ENCODE measurements at places on chromosomes 5 and 9.

- no peak for DNase-seq
These were observed 9.6 kb downstream of the NCS1 start for GRCh38 chr9:130181678-130182380.

DNA sequence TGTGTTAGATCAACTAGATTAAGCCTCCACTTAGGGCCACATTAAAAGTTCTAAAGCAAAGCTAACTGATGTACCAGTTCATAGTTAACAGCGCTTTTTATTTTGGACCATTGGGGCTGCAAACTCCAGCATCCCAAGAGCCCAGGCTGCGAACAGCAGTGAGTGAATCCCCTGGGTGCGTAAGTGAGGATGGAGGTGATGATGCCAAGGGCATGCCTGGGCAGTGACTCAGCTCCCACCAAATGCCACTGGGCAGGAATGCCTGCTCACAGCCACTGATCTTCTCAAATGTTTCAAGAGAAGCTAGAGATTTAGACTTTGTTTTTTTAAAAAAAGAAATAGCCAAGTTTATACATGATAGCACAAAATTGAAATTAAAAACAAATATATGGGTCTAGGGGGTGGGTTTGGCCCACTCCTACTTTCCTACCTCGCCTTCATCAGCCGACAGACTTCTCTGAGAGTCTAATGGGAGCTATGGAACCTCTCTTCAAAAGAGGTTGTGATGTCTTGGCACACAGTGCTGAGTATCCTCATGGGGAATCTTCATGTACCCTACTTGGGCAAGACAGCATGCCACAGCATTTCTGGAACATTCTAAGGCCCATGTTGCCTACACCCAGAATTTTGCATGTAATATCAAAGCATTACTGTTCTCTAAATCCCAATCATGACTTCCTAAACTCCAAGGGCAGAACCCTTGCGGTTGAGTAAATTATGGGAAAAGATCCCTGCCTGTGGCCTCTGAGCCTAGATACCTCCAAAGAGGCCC is 398.1 kb downstream of the EBF1 start:
- no peak for DNase-seq

DNA sequence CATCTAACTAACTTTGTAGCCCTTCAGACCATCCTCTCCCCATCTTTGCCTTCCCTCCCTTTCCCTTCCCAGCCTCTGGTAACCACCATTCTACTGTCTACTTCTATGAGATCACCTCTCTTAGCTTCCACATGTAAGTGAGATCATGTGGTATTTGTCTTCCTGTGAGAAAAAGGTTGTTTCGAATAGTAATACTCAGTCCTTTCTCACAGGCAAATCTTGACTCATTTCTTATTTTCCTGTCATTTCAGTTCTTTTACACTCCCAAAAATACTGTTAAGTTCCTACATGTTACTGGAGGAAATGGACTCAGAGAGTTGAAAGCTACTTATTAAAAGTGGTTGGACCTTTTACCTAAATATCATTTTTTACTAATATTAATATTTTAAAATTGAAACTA is 82.1 kb downstream of the SLF1 start:
- no peak for DNase-seq

DNA sequence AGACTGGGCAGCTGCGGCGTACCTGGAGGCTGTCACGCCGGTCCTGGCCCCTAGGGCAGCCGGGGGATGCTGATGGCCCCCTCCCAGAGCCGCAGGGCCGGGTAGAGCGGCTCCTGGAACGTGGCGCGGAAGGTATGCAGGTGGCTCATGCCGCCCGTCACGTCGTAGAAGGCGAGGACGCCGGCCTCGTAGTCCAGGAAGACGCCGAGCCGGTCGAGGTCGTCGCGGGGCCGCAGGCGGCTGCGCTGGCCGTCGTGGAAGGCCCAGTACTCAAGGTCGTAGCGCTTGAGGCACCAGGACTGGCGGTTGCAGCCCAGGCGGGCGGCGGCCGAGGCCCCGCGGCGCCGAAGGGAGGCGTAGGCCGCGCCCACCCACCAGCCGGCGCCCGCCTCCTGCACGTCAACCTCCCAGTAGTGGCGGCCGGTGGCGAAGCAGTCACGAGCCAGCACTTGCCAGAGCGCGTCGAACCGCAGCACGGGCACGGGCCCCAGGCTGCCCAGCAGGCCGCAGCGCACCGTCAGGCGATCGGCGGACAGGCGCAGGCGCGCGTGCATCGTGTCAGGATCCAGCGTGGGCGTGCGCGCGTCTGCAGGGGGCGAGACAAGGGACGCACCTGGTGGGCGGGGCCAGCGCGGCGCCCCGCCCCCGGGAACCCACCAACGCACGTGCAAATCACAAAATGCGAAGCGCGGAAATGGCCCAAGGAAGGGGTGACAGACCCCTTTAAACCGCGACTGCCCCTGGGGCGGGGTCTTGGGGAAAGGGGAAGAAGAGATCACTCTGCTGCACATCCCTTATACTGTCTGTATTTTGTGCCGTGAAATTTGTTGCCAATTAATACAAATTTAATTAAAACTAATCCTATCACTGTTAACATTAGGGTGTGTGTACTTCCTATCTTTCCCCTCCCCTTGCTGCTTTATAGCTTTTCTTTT is 31.2 kb downstream of the NANS start:
- no peak for DNase-seq

- no peak for DNase-seq
These were observed 172.3 kb upstream of the GNA14 start for GRCh38 chr9:77820293-77820954.

DNA sequence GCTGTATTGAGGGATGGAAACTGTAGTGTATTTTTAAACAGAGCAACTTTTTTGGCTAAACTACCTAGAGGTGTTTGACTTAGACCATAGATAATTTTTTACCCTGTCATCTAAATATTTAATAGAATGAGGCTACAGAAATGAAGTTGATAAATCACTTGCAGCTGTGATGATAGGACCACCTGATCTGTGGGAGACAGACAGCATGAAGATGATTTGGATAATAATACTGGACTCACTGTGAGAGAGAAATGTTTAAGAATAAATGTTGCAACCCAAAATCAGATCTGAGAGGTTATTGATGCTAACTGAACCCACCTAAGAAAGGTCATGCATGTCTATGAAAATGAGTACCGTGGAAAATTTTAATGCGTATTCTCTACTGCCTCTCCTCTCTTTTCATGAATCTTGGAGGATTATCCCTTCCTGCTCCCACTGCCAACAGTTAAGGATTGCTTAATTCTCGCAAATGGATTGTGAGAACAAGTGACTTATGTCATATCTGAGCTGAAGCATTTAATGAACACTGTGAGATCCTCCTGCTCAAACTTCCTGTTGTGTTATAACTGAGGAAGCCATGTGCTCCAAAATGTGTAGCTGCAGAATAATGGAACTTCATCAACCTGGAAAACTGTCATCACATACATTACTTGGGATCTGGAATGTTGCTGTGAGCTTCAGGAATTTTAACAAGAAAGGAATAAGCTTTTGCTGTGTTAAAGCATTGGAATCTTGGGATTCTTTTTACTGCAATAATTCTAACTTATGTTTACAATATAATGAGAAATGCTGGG is 617.9 kb upstream of the CDH18 start:
- no peak for DNase-seq

DNA sequence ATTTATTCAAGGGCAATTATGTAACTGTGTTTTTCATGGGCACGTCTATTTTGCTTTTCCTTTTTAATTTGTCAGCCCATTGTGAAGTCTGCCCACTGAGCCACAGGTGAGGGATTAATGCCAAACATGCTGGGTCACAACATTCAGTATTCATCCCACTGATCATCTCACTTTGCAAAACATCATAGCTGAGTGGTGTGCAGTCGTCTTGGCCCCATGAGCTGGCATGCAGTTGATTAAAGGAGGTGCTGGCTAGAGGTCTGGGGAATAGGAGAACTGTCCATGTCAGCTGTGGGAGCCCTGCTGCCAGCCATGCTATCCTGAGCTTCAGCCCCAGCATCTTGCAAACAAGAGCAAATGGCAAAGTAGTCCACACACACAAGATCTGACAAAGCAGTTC is 11.7 kb upstream of the ESM1 start:
- no peak for DNase-seq

GRCh38 chr5:72314571-72315172 is 5.4 kb downstream of the MRPS27 start:
- no peak for DNase-seq

- DNase-seq = no peak
These were observed 12.1 kb upstream of the ABLIM3 start for GRCh38 chr5:149129181-149129580.

DNA sequence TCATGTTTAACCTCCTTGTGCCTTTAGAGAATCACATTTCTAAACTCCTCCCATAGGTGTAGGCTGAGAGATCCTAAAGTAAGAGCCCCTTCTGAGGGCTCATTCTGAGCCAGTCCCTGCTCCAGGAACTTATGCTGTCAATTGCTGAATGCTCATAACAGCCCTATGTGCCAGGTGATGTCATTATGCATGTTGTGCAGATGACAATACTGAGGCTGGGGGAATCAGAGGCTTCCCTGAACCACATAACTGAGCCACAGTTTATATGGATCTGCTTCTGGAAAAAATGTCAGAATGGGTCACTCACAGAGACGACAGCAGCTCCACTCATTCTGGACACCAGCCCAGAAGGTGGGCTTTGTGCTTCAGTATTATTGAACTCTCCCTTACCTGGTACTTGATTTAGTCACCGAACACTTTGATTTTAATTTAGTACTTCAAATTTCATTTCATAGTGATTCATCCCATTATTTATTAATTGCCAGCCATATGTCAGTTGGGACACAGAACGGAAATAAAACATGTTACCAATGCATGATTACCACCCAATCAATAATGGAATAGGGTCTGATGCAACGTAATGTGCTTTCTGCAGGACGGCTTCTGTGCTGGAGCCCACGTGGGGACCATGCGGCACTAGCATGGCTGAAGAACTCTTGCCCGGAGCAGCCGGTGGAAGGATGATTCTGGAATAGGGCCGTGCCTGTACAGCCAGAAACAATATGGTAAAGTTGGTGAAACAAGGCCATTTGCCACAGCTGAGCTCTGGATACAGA is 406.3 kb downstream of the IRX1 start:
- no peak for DNase-seq

DNA sequence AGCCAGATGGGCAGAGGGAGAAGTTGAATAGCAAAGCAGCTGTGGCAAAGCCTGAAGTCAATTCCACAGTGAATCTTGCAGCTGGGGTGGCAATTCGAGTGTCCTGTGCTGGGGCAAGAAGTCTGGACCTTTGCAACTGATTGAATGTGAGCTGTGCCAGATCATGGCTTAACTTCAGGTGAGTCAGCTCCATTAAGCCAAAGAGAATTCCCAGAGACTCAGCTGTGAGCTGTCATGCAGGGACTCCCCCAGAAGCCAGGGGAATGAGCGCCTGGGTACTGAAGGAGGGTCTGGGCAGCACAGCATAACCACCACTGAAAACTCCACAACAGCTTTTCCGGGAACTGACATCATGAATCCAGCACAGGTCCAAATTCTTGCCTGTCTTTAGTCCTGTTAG is 153.5 kb upstream of the TRPC7 start:
- DNase-seq = no peak

DNA sequence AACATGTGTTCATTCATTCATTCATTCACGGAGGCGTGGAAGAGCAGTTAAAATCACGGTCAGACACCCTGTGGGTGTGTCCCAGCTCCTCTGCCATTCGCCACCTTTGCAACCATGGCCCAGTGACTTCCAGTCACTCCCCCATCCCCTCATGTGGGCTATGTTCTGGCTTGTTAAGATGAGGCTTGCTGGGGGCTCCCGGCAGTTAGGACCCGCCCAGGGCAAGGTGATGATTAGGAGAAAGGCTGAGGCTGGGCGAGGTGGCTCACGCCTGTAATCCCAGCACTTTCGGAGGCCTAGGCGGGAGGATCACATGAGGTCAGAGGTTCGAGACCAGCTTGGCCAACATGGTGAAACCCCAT is 24.9 kb upstream of the PTGES start:
- DNase-seq = no peak

GRCh38 chr9:114928136-114928535 is 2.3 kb downstream of the TNFSF8 start:
- DNase-seq = no peak

- no peak for DNase-seq
These were observed 30.6 kb downstream of the KDM4C start for GRCh38 chr9:6788162-6789016.

GRCh38 chr5:61910771-61911170 is 395.2 kb upstream of the KIF2A start:
- no peak for DNase-seq

GRCh38 chr5:138725153-138725817 is 27.9 kb upstream of the CTNNA1 start:
- no peak for DNase-seq

GRCh38 chr5:31952067-31952466 is 222.1 kb downstream of the GOLPH3 start:
- no peak for DNase-seq

DNA sequence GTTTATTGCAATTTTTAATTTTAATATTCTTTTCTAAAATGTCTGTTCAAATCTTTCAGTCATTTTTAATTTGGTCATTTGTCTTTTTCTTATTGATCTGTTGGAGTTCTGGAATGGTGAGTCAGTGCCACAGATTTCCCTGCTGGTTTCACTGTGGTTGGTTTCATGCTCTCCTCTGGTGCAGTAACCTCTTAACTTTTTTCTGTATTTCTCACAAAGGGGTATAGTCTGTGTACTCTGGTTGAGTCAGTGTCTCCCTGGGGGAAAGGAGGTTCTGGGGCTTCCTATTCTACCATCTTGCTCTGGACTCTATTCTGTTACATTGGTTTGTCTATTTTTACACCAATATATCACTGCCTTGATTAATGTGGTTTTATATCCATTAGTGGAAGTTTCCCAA is 178.8 kb downstream of the CSNK1G3 start:
- DNase-seq = no peak

DNA sequence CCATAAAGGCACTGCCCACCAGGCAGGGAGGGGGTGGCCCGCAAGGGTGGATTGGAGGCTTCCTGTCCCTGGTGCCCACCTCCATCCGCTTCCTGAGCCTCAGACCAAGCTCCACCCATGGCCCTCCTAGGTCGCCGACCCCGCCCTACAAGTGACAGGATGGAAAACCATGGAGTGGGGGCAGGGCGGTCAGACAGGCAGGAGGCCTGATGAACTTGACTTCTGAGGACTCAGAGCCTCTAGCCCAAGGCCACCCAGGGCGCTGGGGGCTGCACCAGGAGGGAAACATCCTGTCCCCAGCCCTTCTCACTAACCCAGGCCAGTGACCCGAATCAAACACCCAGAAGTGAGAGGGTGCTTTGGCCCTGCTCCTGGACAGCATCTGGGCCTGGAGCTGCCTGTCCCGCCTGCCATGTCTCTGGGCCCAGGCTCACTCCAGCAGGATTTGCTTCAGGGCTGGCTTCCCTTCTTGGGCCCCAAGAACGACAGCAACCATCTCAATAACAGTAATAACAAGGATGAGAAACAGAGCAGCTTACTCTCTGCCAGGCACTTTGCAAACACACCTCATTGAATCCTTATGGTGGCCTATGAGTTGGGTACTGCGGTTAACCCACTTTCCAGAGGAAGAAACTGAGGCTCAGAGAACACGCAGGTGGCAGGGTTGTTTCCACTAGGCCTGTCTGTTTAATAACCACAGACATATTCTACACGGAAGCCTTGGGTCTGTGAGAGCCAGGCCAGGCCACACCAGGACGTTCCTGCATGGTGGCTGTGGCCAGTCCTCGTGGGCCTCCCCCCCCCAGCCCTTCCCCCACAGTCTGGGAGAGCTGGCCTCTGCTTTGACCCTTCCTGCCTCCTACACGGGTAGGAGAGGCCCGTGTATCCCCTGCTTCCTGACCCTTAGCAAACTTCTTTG is 4.4 kb upstream of the ST6GALNAC6 start:
- DNase-seq = peak; percentile 59

Data from stimulated activated CD4-positive, alpha-beta T cell treated with anti-CD3 and anti-CD28 coated beads, TNF-alpha, amount 100 ng/mL, for 1 hour (primary cell).